ENCODE measurements at places on chromosomes 16 and 17.

DNA sequence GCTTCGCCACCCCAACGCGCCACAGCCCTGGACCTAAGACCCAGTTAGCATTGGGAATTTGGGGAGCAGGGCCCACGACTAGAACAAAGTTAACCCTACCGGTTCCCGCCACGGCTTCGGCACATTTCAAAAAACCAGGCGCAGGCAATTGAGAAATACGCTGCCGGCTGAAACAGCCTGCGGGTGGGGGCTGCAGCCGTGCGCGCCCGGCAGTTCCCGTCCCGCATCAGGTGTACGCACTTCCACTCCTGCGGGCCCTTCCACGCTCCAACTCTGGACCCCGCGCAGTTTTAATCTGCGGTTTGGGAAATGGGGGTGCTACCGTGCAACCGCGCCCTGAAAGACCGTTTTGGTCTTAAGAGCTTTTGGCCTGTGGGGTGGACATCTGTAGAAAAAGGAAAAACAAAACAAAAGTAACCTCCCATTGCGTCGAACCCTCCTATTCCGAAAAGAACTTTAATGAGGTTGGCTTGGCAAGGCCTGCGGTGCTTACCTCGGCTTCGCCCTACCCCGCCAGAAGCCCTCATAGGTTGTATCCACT is 7.1 kb downstream of the IRX5 start:
- no peak for DNase-seq

DNA sequence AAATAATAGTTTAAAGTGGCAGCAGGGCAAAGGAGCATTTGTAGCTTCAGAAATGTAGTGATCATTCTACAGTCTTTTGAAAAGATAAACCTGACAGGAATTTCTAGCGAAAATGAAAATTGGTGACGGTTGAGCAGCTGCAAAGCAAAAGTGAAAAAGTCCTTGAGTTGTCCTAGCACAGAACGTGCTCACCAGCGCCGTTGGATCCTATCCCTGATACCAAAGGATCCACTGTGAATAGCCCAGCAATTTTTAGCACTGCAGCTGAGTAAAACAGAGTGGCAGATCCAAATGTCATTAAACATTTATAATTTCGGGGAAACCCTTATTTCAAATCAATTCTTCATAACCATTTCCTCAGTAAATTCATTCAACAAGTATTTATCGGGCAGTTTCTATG is 453.8 kb upstream of the HSBP1 start:
- DNase-seq: no peak

GRCh38 chr17:81900181-81900820 is 1.7 kb upstream of the NPB start:
- no peak for DNase-seq

- DNase-seq: no peak
Measured at GRCh38 chr16:82700541-82701235, 73.9 kb downstream of the CDH13 start.

DNA sequence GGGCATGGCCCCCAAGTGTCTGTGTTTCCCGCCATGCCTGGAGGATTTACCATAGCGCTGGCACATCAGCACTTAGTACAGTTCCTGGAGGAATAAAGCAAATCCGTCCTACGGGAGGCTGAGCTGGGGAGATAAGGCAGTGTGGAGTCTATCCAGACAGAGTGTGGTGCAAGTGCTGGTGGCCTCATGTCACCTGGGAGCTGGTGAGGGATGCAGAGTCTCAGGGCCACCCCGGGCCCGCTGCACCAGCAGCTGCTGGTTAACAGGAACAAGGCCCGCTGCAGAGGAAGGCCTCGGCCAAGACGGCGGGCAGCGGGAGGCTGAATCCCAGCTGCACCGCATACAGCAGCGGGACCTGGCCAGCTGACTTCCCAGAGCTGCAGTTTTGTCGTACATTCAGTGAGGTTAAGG is 57.3 kb upstream of the CDC42EP4 start:
- no peak for DNase-seq

GRCh38 chr17:10417431-10417830 is 4.3 kb downstream of the MYH8 start:
- no peak for DNase-seq

DNA sequence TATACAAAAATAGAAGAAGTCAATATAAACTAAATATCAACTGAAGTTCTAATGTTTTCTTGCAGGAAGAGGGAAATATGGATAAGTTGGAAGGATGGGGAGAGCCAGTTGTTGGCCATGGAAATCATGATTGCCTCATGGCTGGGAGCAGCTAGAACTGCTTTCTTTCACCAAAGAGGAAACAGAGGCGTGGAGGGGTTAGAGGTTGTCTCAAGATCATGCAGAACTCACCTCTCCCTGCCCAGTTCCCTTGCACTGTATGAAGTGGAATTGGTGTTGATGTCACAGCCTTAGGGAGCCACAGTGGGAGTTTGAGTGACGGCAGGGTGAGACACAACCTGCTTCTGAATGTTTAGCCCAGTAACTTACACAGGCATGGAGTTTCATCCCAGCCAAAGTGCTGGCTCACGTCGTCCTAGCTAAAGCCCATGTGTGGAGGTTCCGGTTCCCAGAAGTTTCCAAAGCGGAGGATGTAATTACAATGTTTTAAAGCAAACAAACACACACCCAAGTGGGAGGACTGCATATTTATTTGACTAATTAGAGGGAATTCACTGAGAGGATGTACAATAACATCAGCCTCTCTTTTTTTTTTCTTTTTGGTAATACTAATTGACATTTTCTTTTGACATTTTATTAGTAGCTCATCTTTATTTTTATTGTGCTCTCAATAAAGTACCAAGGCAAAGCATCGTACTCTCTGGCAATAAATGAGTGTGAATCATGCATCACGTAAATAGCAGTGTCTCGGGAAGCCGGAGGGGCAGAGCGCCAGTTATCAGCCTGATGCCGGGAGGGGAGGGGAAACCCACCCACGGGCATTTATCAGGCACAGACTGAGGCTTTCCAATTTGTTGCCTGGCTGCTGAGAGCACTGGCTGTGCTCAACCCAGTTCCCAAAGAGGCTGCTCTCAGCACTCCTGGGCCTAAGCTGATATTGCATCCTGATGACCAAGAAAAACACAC is 118.7 kb upstream of the CDH5 start:
- no peak for DNase-seq

DNA sequence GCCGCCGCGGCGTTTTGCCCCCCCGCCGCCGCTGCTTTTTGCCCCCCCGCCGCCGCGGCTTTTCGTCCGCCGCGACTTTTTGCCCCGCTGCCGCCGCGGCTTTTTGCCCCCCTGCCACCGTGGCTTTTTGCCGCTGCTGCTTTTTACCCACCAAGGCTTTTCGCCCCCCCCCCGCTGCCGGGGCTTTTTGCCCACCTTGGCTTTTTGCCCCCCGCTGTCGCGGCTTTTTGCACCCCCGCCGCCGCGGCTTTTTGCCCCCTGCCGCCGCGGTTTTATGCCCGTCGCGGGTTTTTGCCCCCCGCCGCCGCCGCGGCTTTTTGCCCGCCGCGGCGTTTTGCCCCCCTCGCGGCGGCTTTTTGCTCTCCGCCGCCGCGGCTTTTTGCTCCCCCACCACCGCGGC is 1343.0 kb downstream of the TP53TG3F start:
- no peak for DNase-seq

- no peak for DNase-seq
Measured at GRCh38 chr16:68980695-68981315, 124.6 kb upstream of the HAS3 start.

- no peak for DNase-seq
Measured at GRCh38 chr17:42098730-42099399, 592 bp upstream of the ZNF385C start.

- DNase-seq: no peak
Measured at GRCh38 chr16:83021045-83021444, 394.3 kb downstream of the CDH13 start.

GRCh38 chr16:83952587-83952939 is 477 bp upstream of the OSGIN1 start:
- DNase-seq: no peak

DNA sequence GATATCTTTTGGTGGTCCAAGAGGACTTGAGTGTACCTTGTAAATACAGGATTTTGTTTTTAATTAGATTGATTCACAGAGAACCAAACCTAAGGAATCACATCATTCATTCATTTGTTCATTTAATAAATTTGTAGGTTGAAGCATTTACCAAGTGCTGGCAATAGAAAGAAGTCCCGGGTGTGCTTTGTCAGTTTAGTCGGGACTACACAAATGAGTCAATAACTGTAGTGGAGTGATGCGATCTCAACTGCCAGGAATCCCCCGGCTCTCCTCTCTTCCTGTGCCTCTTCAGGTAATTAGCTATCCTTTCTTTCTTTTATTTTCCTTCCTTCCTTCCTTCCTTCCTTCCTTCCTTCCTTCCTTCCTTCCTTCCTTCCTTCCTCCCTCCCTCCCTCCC is 1.4 kb upstream of the WWOX start:
- DNase-seq: no peak

DNA sequence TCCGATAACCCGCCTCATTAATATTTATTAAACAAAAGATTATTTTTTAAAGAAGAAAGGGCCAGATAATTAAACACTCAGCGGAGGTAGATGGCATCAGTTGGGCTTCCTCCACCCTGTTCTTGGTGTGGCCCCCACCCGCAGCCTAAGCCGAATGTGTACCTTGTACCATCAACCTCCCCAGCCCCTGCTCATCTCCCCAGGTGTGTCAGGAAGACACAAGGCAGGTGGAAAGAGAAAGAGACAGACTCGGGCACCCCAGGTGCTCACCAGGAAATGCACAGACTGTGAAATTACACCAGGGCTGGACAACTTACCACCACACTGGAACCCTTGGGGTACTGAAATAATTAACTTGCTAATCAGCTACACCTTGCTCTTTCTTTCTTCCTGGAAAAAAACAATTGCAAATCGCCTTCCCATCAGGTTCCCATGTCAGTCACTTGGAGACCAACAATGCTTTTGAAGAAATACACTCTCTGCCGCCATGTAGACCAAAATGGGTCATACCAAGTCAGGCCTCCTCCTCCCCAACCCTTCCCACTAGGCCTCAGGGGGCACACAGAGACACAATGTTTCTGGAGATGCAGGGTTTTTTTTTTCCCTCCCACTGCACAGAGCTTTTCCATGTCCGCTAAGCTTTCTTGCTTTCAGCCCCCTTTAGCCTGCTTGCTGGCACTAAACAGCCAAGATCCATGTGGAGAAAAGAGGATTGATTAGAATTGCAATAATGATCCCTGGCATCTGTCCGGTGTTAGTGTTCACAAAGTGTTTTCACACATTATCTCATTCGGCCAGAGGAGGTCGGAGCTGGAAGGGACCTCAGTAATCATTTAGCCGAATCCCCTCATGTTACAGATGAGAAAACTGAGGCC is 8.6 kb upstream of the LHX1 start:
- DNase-seq: no peak

- DNase-seq: no peak
Measured at GRCh38 chr16:77645764-77646163, 76.5 kb upstream of the NUDT7 start.

GRCh38 chr17:49760296-49760695 is 3.6 kb downstream of the FAM117A start:
- DNase-seq: no peak

DNA sequence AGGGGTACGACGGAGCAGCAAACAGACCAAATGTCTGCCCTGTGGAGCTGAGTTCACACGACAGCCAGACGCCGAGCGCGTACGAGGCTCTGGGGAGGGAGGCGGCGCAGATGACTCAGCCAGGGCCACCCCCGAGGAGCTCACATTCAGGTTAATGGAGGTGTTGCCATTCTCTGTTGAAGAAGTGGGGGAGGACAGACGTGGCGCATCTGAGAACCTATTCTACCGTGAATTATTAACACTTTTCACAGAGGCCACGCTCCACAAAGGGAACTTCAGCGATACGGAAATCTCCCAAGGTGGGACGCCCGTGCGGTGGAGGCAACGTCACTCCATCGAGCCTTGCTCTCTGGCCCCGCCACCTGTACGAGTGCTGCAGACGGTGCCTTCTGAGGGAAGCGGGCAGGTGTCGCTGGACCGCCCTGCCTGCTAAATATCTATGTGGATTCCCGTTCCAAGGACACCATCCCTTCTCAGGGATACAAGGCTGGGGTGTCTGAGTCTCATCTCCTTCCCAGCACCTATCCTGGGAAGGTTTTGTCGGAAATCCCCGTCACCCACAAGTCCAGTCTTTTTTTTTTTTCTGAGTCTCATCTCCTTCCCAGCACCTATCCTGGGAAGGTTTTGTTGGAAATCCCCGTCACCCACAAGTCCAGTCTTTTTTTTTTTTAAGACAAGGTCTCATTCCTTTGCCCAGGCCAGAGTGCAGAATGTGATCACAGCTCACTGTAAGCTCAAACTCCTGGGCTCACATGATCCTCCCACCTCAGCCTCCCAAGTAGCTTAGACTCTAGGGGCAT is 19.0 kb downstream of the ABR start:
- no peak for DNase-seq

- no peak for DNase-seq
Measured at GRCh38 chr16:13935408-13935807, 15.5 kb downstream of the ERCC4 start.

- DNase-seq: peak; percentile 15
Measured at GRCh38 chr17:40168262-40168832, 8.9 kb upstream of the RAPGEFL1 start.

GRCh38 chr16:87690911-87691685 is 74.7 kb downstream of the KLHDC4 start:
- no peak for DNase-seq

DNA sequence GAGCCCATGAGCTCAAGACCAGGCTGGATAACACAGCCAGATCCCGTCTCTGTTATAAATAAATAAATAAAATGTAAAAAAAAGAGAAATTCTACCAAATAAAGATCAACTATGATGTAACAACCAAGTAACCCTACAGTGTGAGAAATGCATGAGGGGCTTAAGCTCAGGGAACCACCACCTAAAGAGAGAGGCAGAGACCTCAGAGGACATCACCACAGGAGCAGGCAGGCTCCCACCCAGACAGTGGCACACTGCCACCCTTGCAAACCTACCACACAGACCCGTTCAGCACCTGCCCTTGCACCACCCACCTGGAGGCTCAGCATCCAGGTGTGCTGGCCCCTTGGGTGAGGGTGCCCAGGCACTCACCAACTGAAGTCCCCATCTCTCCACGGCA is 45.6 kb downstream of the ANKRD11 start:
- DNase-seq: no peak

DNA sequence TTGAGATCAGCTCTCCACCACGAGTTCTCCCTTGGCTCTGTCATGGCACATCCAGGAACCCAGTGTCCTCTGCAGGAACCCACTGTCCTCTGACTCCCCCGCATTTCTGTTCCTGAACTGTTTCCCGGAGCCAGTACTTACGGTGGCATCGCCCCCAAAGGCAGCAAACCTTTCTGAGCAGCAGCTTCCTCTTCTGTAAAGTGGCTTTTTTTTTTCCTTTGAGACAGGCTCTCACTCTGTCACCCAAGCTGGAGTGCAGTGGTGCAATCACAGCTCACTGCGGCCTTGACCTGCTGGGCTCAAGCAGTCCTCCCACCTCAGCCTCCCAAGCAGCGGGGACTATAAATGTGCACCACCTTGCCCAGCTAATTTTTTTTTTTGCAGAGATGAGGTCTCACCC is 32.2 kb downstream of the NAGPA start:
- DNase-seq: no peak
